ENCODE measurements at places on chromosomes 5 and 9.

DNA sequence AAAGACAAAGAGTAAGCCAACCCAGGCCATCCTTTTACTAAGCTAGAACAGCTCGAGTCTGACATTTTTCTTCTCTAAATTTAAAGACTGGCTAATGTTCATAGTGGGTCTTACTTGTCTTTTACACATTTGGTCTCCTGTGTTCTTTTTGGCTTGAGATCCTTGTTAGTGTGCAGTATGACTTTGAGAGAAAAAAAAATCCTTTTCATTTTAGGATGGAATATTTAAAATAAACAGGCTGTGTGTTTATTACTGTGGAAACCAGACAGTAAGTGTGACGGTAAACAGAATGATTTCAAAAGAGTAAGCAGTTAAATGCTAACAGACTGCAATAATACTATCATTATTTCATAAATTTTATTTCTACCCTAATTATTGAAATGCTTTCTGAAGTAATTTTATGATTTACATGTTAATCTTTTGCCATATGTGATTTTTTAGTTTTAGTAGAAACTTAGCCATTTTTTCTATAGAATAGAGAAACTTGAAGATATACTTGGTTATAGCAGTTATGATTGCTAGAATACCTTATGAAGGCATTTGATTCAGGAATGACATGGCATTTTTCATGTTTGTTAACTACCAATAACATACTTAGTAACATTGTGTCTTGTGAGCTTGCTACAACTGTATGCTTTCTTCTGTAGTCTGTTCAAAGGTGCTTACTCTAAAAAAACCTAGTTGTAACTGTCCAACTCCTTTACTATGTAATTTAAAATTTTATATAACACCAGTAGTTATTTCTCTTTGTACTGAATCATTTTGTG, 92.4 kb downstream of the XRCC4 start:
- DNase-seq: no peak

- DNase-seq: no peak
Measured at GRCh38 chr9:137278721-137279711, 1.5 kb downstream of the TOR4A start.

DNA sequence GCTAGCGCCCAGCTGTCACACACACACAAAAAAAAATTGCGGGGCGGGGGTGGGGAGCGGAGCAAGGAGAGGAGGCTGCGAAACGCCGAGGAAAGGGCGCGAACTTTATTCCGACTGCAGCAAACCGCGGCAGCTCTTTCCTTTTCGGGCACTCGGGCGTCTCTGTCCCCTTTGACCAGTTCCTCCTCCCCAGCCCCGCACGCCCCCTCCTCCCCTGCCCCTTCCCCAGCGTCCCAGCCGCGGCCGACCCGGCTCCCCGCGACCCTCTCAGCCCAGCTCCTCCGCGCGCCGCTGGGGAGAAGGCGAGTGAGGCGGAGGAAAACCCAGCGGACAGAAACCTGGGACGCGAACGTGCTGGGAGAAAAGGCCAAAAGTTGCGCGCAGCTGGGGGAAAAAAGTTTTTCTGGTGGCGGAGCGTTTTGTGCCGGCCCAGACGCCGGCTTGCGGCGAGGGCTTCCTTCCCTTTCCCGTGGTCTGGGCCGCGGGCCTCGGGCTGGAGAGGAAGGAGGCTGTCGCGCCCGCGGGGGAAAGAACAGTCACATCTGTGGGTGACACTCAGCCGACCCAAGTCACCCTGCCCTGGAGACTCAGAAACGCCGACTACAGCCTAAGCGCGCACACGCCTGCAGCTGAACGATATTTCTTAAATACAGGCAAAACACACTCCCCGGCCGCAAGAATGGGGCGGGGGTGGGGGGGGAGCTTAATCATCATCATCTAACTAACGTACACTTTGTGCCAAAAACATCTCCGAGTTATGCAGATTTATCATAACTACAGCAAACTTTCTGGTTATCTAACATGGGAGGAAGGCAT, 1.1 kb upstream of the BNC2 start:
- DNase-seq: no peak

DNA sequence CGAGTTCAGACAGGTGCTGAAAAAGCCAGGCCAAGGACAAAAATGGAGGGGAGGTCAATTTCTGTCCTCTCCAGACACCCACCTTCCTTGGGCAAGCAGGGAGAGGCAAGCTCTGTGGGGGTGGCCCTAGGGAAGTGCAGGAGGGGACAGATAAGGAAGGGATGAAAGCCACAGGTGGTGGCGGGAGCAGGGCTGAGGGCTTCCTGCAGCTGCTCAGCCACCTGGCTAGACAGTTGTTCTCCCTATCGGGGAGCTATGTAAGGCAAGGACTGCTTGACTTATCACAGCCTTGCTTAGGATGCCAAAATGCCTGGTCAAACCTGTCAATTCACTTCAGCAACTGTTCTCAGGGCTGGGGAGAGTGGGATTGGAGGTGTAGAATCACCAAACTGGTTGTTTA, 266.1 kb downstream of the ZSWIM6 start:
- no peak for DNase-seq

GRCh38 chr5:150514708-150515211, 6.8 kb downstream of the NDST1 start:
- no peak for DNase-seq

DNA sequence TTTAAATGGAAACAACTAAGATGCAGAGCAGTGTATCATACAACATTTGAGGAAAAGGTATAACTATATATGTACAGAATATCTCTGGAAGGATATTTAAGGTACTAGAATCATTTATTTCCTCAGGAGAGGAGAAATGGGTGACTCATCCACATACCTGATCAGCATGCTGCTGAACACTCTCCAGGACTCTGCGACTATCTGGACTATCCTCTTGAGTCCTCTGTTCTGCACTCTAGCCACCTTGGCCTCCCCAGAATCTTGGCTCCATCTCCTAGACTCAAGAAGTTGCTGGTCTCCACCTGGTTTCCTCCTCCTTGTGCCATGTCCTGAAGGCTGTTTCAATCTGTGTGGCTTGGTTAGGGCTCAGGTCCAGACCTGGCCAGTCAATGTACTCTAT, 8.8 kb upstream of the PRDM6 start:
- no peak for DNase-seq

DNA sequence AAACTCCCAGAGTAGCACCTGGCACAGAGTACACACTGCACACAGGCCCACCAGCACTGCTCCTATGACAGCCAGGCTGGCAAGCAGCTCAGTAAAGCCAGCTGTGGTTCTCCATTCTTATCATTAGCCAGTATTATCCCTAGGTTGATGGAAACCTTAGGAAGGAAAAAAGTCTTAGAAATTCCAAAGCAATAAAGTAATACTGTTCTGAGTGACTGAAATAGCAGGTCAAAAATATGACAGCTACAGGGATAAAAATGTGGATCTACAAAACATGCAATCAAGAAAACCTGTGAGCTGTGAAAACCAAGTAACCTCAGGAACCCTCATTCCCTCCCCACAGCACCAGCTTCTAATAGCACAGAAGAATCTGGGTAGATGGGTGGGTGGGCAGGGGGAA, 403.5 kb downstream of the SPOCK1 start:
- DNase-seq: no peak
